Eye (tissue), 1 donor: ENCODE measurements at places on chromosomes 4 and X.
A peak's percentile ranks its signal among the peaks of the same experiment; 100 is the strongest.

DNA sequence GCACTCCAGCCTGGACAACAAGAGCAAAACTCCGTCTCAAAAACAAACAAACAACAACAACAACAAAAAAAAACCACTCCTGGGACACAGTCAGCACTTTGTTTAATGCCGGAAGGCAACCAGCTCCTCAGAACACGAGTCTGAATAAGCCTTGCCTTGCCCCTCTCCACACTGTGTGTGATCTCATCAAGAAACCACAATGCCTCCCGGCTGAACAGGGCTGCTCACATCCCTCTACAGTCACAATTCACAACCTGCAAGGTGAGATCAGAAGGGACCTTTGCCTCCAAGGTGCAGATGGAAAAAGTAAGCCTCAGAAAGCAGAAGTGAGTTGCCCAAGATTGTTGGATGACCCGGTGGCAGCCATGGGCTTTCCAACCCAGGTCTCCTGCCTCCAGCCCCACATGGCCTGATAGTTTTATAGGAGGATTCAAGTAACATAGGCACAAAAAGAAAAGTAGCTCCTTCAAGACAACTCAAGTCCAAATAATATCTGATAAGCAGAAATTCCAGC is 80.8 kb downstream of the JAKMIP1 start:
- DNase-seq = no peak

DNA sequence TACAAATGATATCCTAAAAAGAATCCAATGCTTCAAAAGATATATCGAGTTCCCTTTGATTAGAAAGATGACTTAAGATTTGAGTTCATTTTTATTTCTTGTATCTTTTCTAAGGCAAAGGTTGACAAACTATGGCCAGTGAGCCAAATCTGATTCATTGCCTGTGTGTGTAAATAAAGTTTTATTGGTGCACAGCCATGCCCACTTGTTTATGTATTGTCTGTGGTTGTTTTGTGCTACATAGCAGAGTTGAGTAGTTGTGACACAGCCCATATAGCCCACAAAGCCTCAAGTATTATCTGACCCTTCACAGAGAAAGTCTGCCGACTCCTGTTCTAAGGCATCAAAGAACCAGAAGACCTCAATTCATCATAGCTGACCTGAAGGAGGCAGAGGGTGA is 32.2 kb upstream of the EIF1AX start:
- no peak for DNase-seq

DNA sequence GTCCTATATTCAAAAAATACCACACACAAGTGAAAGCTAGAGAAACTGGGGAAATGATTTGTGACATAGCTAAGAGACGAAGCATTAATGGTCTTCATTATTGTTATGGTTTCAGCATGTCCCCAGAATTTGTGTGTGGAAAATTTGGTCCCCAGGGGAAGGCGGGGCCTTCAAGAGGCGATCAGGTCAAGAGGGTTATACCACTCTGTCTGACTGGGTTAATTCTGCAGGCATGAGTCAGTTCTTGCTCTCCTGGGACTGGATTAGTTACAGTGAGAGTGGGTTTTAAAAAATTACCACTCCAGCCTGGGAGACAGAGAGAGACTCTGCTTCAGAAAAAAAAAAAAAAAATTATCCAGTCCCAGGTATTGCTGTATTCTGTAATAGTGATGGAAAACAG is 2.1 kb upstream of the MTNR1A start:
- peak; percentile 61 for DNase-seq

GRCh38 chr4:57080781-57081650 is 29.2 kb downstream of the IGFBP7 start:
- DNase-seq = no peak

DNA sequence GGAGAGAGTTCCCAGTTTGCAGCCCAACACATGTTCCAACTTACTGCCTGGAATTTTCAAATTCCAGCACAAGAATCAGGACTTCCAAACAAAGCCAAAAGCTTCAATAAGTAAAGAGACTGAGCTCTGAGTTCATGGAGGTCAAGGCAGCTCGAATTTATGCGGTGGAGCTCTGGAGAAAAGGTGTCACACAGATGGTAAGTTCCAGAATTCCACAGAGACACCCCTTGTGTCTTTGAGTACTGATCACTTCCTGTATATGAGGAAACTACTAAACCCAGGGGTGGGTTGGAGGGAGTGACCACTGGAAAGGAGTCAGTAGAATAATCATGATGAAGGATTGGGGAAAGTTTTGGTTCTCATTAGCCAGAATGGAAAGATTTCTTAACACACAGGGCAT is 118.5 kb upstream of the GUCY1A1 start:
- DNase-seq = peak; percentile 31

DNA sequence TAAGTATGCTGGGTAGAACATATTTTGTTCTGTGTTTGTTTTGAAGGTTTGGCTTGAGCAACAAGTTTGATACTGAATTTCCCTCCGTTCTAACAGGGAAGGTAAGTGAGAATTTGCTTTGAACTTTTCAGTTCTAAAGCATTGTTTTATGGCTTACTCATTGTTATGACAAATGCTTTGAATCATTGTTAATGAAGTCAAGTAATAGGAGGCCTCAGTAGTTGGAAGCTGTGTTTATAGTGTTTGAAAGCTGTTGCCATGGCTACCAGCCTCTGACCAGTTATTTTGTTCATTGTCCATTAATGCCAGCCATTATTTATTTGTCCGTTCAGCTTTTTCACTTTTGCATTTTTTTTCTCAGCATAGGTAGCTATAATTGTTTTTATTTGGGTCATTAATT is 14.4 kb downstream of the CHIC1 start:
- peak; percentile 53 for DNase-seq

- DNase-seq = no peak
These were observed 23.9 kb downstream of the TBC1D19 start for GRCh38 chr4:26607776-26608175.
